ENCODE measurements at places on chromosomes 3 and 15.
A peak's percentile ranks its signal among the peaks of the same experiment; 100 is the strongest.

GRCh38 chr3:137764001-137764433, at the start of gene SOX14:
TSS of gene SOX14 (plus strand) at chr3:137764315. CDS start at chr3:137764785, 470 bp downstream.
- peak within 1 kb of the TSS; percentile 57 for H3K4me3 ChIP-seq
- peaks cover 63% of the 10 kb centered on the region for H3K27me3 ChIP-seq
- DNase-seq = no peak

GRCh38 chr15:92053753-92054316, 200.3 kb downstream of the SLCO3A1 start:
- no peaks in the 10 kb centered on the region for H3K27me3 ChIP-seq
- no peak overlapping the region for H3K27ac ChIP-seq
- no peak overlapping the region for H3K4me3 ChIP-seq
- DNase-seq = no peak
- H3K36me3 ChIP-seq = no peaks in the 10 kb centered on the region

DNA sequence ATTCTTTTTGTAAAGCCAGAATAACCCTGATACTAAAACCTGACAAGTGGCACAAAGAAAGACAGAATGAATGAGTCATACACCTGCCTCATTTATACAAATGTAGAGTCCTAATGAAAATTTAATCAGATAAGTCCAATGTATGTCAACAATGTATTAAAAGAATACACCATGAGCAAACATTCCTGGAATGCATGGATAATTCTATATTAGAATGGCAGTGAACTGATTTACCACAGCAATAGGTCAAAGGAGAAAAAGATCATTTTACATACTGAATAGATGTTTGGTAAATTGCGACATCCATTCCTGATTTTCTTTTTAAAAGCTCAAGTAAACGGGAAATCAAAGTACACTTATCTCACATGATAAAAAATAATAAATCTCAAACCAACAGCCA, 11.2 kb upstream of the LOXL1 start:
- peaks cover 29% of the 10 kb centered on the region for H3K27me3 ChIP-seq
- DNase-seq = no peak
- H3K36me3 ChIP-seq = peaks cover 13% of the 10 kb centered on the region
- no peaks in the 10 kb centered on the region for H3K4me1 ChIP-seq
- H3K27ac ChIP-seq = no peak overlapping the region
- H3K4me3 ChIP-seq = no peak overlapping the region

GRCh38 chr3:188092648-188093047, 61.3 kb upstream of the LPP start:
- no peaks in the 10 kb centered on the region for H3K4me1 ChIP-seq
- H3K27ac ChIP-seq = no peak overlapping the region
- no peak overlapping the region for H3K4me3 ChIP-seq
- no peaks in the 10 kb centered on the region for H3K27me3 ChIP-seq
- H3K36me3 ChIP-seq = no peaks in the 10 kb centered on the region

DNA sequence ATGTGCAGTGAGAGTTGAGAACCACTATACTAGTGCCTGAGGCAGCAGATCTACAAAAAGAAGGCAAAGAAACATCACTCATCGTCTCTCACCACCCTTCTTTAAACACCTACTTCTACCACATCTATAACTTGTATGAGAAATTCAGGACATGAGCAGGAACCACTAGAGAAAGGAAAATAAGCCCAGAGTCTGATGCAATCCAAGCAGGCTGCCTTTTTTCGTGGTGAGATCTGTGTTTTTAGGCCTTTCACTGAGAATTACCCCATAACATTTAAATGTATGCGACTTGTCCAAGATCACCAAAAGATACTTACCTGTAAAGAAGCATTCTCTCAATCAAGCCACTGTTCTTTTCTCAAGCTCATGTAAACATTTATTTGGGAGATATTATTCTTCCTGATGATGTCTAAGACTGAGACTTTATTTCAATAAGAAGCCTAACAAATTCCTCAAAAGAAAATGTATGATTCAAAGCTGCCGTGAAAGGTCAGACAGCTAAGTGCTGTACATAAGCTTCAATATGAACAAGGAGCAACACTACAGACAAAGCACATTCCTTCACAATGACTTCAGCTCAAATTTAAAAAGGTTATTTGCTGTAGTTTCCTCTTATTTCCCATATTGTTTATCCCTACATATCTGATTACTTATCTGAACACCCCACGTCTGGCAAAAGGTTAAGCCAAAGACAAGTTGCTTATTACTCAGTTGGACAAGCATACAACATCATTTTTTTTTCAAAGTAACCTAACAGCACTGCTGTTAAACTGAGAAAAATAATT, 16.5 kb downstream of the SPICE1 start:
- no peak overlapping the region for H3K4me3 ChIP-seq
- H3K4me1 ChIP-seq = no peaks in the 10 kb centered on the region
- no peaks in the 10 kb centered on the region for H3K27me3 ChIP-seq
- DNase-seq = no peak
- H3K27ac ChIP-seq = no peak overlapping the region
